Fibroblast of lung (primary cell): ENCODE measurements at places on chromosomes 7 and 10. TPM values are rescaled to one million over a fixed set of nuclear protein-coding genes. Genes with fewer than 3 reads are reported as not detected.
A peak's percentile ranks its signal among the peaks of the same experiment; 100 is the strongest.

- H3K36me3 ChIP-seq = no peaks in the 10 kb centered on the region
- no peak for DNase-seq
- no peaks in the 10 kb centered on the region for H3K27me3 ChIP-seq
- H3K4me1 ChIP-seq = no peaks in the 10 kb centered on the region
Measured at GRCh38 chr10:3975016-3975415, 190.0 kb upstream of the KLF6 start.

DNA sequence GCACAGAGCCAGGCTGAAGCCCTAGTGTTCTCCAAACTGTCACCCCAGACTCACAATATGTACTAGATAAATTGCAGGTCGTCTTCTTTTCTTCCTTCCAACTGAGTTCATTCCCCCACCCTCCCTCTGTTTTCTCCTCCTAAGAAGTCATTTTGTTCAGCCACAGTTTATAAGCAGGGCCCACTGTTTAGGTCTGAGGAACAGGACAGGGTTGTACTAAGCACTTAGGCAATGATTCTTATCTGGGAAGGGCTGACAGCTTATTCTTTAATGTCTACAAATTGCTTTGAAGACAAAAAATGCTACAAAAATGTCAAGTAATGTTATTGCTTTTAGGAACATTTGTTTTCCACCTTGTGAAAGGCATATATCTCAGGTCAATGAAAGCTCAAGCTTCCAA lies 59.1 kb downstream of the CDC123 start:
- no peak for DNase-seq
- no peaks in the 10 kb centered on the region for H3K4me1 ChIP-seq
- no peaks in the 10 kb centered on the region for H3K36me3 ChIP-seq
- no peak overlapping the region for H3K4me3 ChIP-seq

GRCh38 chr10:127040756-127041155 lies 135.5 kb downstream of the DOCK1 start:
- DNase-seq = peak; percentile 3
- no peak overlapping the region for H3K4me3 ChIP-seq
- H3K27me3 ChIP-seq = no peaks in the 10 kb centered on the region
- peaks cover 9% of the 10 kb centered on the region for H3K4me1 ChIP-seq

- H3K27me3 ChIP-seq = no peaks in the 10 kb centered on the region
- no peak overlapping the region for H3K4me3 ChIP-seq
- no peak overlapping the region for H3K27ac ChIP-seq
- DNase-seq = no peak
Measured at GRCh38 chr7:96089511-96089910, 232.4 kb downstream of the SLC25A13 start.

DNA sequence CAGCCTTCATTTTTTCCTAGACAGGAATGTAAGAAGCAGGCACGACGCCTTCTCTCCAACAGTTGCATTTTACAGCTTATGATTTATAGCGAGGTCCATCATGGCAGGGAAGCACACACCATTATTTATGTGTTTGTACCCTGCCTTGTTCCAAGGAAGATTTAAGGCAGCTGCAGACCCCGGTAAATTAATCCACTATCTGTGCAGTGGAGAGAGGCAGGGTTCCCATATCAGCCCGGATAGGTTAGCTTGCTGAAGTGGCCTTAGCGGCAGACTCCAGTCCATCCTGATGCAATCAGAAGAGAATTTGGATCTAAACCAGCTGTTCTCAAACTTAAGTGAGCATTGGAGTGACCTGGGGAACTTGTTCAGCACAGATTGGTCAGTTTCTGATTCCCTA lies 359.4 kb downstream of the GALNT17 start:
- no peak overlapping the region for H3K27ac ChIP-seq
- no peaks in the 10 kb centered on the region for H3K27me3 ChIP-seq

- H3K4me3 ChIP-seq = no peak overlapping the region
- H3K27me3 ChIP-seq = no peaks in the 10 kb centered on the region
- H3K27ac ChIP-seq = peak overlapping the region; percentile 17
- no peak for DNase-seq
Measured at GRCh38 chr7:21579341-21580072, 36.7 kb downstream of the DNAH11 start.

DNA sequence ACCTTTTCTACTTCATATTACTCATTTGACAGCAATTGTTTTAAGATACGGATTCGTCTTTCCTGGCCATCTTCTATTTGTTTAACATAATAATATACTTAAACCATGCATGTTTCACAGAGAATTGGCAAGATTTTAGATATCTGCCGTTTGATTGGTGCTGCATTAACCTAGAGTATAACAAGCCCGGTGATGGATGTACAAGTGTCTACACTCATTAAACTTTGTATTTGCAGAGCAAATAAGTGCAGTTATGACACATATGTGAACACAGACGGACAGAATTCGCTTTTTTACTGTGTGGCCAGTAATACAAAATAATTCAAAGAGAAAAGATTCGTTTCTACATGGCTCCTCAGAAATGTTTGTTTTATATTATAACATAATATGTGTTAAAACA lies 116.1 kb downstream of the ARL4A start:
- DNase-seq = no peak
- H3K27me3 ChIP-seq = no peaks in the 10 kb centered on the region
- H3K4me1 ChIP-seq = no peaks in the 10 kb centered on the region
- no peak overlapping the region for H3K4me3 ChIP-seq
- no peak overlapping the region for H3K27ac ChIP-seq
- no peaks in the 10 kb centered on the region for H3K36me3 ChIP-seq

DNA sequence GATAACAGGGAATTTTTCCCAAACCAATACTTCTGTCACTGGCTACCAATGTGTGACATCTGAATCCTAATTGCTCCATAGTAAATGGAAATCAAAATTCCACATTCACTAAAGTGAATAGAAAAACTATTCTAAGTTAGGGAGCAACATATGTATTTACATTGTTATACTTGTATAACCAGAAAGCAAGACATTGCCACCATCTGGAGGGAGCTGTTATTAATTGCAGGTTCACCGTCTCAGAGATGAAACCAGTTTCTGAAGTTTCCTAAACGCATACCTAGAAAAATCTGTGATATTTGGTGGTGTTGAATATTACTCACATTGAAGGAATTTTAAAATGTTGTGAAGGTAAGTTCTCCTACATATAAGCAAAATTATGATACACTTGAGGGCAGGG lies 390.1 kb downstream of the NXPH1 start:
- H3K36me3 ChIP-seq = no peaks in the 10 kb centered on the region
- H3K4me1 ChIP-seq = no peaks in the 10 kb centered on the region
- no peak overlapping the region for H3K4me3 ChIP-seq

DNA sequence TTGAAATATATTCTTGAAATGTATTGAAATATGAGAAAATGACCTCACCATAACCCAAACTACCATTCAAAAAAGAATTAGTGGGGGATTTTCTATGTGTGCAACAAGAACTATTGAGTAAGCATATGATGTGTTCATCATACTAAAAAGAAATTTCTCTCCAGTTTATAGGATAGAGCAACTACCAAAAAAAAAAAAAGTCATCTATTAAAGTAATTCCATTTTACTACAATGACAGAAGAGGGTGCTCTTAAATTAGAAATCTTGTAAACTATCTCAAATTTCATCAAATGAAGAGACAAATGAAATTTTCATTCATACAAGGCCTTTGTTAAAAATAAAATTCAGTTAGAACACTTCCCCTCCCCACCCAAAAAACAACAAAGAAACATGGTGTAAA lies 195.4 kb upstream of the PLXDC2 start:
- no peaks in the 10 kb centered on the region for H3K36me3 ChIP-seq
- peak; percentile 46 for DNase-seq
- H3K4me3 ChIP-seq = no peak overlapping the region
- no peaks in the 10 kb centered on the region for H3K27me3 ChIP-seq

DNA sequence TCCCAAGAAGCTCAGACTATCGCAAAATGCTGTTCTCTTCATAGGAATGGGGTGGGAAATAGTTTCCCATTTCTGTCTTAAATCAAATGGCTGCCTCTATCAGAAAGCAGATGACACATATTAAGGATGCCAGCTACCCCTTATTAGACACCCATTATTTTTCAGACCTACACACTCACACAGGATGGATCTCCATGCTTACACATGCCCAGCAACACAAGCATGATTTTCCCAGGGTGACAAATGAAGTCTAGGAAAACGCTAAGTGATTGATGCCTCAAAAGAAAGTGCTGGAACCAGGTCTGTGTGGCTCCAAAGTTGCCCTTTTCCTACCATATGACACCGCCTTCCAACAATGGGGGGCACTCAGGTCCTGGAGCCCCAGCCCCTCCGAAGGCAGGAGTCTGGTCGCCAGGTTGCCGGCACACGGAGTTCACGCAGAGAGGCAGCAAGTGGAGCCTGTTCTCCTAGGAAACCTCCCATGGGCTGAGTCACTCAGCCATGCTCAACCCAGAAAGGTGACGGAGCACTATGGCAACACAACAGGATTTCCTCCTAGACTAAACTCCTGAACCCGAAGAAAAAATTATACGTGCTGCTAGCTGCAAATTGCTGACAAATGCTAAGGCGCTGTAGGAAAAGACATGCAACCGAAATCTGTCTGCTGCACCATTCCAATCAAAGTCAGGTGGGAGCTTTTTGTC lies 19.8 kb downstream of the VOPP1 start:
- H3K4me1 ChIP-seq = peaks cover 2% of the 10 kb centered on the region
- H3K4me3 ChIP-seq = no peak overlapping the region
- peak; percentile 71 for DNase-seq
- H3K27ac ChIP-seq = no peak overlapping the region
- no peaks in the 10 kb centered on the region for H3K27me3 ChIP-seq
- no peaks in the 10 kb centered on the region for H3K36me3 ChIP-seq

DNA sequence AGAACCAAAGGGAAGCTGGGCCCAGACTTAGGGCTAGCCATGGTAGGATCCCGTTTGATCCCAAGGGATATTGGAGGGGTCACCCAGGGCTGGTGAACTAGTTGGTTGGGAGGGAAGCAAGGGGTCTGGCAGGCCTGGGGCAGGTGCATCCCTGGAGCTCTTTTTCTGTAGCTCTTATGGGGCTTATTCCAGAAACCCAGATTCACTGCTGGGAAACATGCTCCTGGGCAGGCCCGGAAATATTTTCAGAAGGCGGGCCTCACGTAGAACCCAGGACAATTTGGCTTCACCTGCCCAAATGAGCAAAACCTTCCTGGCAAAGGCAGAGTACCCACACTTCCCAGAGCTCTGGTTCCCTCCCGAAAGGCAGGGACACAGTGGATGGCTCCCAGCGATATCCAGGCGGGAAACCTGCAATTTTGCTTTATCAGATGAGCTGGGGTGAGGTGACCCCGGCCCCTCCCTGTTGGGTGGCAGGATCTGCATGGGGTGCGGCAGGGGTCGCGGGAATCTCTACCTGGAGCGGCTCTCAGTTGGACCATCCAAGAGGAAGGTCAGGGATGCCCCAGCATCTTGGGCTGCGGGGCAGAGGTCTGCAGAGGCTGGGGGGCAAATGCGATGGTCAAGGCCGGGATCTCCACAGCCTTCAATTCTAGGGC lies 533.9 kb downstream of the TCERG1L start:
- no peak overlapping the region for H3K4me3 ChIP-seq
- no peaks in the 10 kb centered on the region for H3K36me3 ChIP-seq
- no peaks in the 10 kb centered on the region for H3K4me1 ChIP-seq
- DNase-seq = no peak
- no peaks in the 10 kb centered on the region for H3K27me3 ChIP-seq

DNA sequence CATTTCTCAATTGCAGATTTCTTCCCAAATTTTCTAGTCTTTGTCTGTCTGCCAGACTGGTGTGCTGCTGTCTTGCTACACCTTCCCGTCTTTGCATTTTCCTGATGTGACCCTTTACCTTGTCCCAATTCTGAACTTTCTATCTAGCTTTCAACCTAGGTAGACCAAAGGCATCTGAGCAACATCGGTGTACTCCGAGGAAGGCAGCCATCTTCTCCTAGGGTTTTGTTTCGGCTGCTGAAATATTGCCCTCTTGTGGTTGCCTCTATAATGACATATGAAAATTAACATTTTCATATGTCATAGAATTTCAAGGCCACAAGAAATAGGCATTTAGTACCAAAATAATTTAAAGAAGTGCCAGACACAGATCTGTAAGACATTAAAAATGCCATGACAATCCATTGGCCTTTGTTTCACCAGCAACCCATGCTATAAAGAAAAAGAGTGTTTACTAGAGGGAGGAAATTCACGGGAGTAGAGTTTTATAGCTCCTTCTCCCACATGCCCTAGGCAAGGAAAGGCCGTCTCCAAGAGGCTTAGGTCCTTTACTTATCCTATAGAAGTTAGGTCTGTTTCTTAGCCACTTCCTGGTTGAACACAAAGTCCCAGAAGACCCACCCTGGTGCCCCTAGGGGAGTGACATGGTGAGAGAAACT lies 23.4 kb downstream of the OR9A2 start:
- peak overlapping the region; percentile 30 for H3K4me3 ChIP-seq
- H3K4me1 ChIP-seq = no peaks in the 10 kb centered on the region
- no peak overlapping the region for H3K27ac ChIP-seq
- no peaks in the 10 kb centered on the region for H3K27me3 ChIP-seq
- DNase-seq = peak; percentile 30
- H3K36me3 ChIP-seq = no peaks in the 10 kb centered on the region

- H3K27me3 ChIP-seq = no peaks in the 10 kb centered on the region
- H3K4me1 ChIP-seq = no peaks in the 10 kb centered on the region
- DNase-seq = no peak
Measured at GRCh38 chr7:148714498-148714897, 15.8 kb downstream of the CUL1 start.

GRCh38 chr7:127954357-127954748 lies 76.9 kb downstream of the LRRC4 start:
- H3K27me3 ChIP-seq = no peaks in the 10 kb centered on the region
- H3K36me3 ChIP-seq = no peaks in the 10 kb centered on the region
- no peak overlapping the region for H3K27ac ChIP-seq
- no peak for DNase-seq
- H3K4me1 ChIP-seq = no peaks in the 10 kb centered on the region

DNA sequence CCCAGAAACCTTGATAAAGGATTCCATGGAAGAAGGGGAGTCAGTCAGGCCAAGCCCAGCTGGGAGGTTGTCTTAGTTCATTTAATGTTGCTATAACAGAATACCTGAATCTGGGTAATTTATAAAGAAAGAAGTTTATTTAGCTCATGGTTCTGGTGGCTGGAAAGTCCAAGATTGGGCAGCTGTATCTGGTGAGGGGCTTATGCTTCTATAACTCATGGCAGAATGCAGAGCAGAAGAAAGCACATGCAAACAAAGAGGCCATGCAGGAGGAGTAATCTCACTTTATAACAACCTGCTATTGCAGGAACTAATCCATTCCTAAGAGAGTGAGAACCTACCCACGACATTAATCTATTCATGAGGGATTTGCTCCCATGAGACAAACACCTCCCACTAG lies 54.2 kb upstream of the ANKRD1 start:
- H3K4me1 ChIP-seq = no peaks in the 10 kb centered on the region
- H3K27me3 ChIP-seq = no peaks in the 10 kb centered on the region
- no peak overlapping the region for H3K27ac ChIP-seq
- H3K4me3 ChIP-seq = no peak overlapping the region
- no peak for DNase-seq

The TUBAL3 gene
- polyA plus RNA-seq = not detected in 2 replicates

The IL6 gene
- polyA plus RNA-seq = 20.2 and 32.1 TPM in 2 replicates

The MUC3A gene
- 0.02 TPM in 1 of 2 replicates, not detected in the other for polyA plus RNA-seq

The DOCK1 gene
- polyA plus RNA-seq = 20.5 and 27.2 TPM in 2 replicates

The SLC26A4 gene
- polyA plus RNA-seq = 0.33 and 0.51 TPM in 2 replicates

The NODAL gene
- polyA plus RNA-seq = not detected in 2 replicates

The RTKN2 gene
- polyA plus RNA-seq = 1.1 and 2.9 TPM in 2 replicates

The C10orf67 gene
- polyA plus RNA-seq = 0.09 and 0.16 TPM in 2 replicates

The TAS2R38 gene
- polyA plus RNA-seq = not detected in 2 replicates

The SAP25 gene
- polyA plus RNA-seq = 0.22 TPM in 1 of 2 replicates, not detected in the other

The ATRNL1 gene
- 0.28 and 0.33 TPM in 2 replicates for polyA plus RNA-seq
